Activated CD8-positive, alpha-beta memory T cell treated with anti-CD3 and anti-CD28 coated beads for 1 hour (primary cell): ENCODE measurements at places on chromosomes 12 and 14.

DNA sequence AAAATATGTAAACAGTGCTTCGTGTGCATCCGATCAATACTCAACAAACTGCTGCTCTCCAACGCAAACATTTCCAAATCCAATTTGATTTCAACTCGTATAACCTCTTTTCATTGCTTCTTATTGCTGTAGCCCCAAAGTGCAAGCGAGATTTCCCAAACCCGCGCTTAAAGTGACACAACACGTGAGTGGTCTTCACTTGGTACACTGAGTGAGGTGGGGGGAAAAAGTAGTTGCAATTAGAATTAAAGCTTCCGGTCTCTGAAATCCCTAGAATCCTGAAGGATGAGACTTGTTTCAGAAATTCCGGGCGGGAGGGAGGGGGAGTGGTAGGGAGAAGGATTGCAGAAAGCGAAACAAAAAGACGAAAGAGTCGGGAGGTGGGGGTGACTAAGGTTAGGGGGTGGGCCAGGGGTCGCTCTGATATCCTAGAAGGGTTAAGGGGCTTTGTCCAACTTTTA, 387.5 kb downstream of the BCAT1 start:
- no peak for DNase-seq

GRCh38 chr12:95102916-95103671, 29.7 kb upstream of the NR2C1 start:
- no peak for DNase-seq

DNA sequence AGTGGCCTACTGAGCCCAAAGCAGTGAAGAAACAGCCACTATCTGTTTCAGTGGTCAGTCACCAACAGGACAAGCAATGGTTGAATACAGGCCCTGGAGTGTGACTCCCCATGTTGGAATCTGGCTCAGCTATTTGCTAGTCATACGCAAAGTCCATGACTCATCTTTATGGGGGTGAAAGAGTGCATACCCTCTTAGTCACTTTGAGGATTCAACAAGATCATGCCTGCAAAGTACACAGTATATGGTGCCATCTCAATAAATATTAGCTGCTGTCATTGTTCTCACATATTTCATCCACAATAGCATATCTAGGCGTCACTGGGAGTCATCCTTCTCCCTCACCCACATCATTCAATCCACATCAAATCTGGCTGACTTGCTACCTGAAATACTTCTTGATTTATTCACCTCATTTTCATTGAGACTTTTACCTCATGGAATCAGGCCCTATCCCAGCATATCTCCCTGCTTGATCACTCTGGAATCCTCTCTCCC, 26.4 kb upstream of the STAB2 start:
- DNase-seq, result no peak

DNA sequence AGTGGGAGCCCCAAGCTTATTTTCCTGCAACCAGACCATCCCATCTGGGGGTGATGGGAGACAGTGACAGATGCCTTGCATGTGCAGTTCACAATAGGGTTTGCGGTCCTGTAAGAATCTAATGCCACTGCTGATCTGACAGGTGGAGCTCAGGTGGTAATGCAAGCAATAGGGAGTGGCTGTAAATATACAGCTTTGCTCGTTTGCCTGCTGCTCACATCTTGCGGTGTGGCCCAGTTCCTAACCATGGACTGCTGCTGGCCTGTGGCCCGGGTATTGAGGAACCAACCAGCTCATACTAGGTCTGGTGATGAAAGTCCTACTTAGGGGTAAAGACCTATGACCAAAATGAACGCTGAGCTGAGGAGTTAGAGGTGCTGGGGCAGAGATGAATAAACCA, 36.1 kb upstream of the CCDC88C start:
- DNase-seq, result no peak

- no peak for DNase-seq
Observed at GRCh38 chr12:11067514-11067913, 5.4 kb upstream of the TAS2R46 start.

DNA sequence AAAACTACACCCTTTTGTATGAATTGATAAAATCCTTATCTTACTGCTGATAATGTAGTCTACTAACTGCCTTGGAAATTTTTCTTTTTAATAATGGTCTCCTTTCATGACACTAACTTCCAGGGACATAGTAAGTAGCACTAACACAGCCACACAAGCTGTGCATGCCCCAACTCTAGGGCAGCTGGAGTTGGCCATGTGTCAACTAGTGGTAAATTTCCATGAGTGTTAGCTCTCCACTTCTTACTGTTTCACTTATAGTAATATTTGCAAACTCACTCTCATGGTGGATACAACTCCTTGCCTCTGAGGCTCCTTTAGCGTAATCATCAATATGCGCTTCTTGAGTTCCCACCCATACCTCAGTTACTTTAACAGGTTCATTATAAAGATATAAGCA, 38.0 kb downstream of the LGR5 start:
- DNase-seq, result no peak

GRCh38 chr12:38823738-38824137, 81.7 kb downstream of the CPNE8 start:
- no peak for DNase-seq

DNA sequence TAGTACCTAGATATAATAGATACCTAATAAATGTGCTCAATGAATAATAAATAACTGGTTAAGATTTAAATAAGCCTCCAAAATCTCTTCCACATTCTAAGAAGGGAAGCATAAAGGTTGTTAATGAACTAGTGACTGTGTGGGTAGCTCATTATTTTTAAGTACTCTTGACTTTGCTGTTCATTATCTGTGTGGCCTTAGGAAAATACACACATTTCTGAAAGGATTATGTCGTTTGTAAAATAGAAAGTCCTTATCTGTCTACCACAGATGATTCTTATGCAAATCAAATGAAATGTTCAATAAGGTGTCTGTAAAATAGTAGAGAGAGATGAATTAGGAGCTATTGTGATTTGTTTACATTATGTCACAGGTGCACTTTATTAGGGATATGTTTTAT, 119.5 kb downstream of the LRRK2 start:
- no peak for DNase-seq

- no peak for DNase-seq
Observed at GRCh38 chr14:105387530-105387922, 10.8 kb upstream of the TEX22 start.

GRCh38 chr12:27852742-27853141, 72.7 kb upstream of the MANSC4 start:
- DNase-seq, result no peak

- no peak for DNase-seq
Observed at GRCh38 chr14:92702441-92702918, 45.9 kb downstream of the LGMN start.

GRCh38 chr14:65137648-65138307, 35.5 kb upstream of the MAX start:
- no peak for DNase-seq

DNA sequence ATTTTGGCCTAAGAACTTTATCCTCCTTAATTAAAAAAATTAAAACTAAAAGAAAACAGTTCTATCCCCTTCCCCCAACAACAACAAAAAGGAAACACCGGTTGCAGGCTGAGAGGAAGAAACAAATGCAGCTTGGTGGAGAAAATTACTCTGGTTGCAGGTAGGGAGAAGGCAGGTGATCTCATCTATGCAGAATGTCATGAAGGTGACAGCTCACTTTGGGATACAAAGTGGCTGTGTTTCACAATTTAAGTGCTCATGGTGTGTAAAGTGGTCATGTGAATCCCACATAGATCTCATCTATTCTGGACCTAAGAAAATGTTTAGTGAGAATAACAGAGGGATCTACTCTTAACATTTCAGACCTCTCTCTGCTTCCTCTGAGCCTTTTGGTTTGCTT, 219.7 kb upstream of the PKP2 start:
- DNase-seq, result no peak

- no peak for DNase-seq
Observed at GRCh38 chr12:59811991-59812390, 216.2 kb downstream of the SLC16A7 start.

DNA sequence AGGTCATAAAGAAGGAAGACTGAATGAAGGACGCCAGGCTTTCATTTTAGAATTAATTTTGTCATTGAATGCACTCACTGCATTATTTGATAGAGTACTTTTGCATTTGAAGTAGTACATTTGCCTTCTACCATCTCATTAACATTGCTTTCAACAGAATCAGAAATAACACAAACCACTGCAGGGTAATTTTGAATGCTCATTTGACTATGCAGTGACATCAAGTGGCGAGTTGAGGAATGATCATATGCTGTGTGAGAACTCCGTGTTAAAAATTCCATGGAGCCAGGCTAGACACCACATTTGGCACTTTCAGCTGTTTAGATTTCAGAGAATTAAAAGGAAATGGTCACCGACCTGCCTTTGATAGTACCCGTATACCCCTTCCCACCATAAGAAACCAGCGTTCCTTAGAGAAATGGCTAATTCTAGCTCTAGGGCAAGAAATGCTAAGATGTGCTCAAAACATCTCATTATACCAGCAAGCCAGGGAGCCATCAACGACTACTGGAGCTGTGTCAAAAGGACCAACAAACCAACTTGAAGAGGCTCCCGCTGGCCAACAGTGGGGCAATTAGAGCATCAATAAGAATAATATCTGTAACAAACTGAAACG, 16.5 kb downstream of the HEBP1 start:
- DNase-seq, result no peak

- no peak for DNase-seq
Observed at GRCh38 chr12:10190558-10191388, 11.9 kb downstream of the TMEM52B start.

GRCh38 chr12:26028953-26029735, 70.7 kb downstream of the RASSF8 start:
- DNase-seq, result no peak

DNA sequence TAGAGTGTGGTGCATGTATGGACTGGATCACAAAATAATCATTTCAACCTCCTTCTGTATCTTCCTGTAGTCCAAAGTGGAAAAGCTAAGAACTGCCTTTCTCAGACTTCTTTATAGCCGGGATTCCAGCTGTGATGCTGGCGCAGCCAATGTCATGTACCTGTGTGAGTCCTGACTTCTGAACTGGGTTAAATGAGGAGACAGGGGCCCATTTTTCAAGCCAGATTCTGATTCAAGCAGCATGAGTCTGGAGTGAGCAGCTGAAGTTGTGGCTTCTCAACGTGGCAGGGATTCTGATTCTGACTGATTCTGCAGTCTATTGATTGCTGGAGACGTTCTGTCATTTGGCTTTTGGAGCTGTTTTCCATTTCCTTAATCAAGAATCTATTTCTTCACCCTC, 111.2 kb downstream of the ST8SIA1 start:
- DNase-seq, result no peak

GRCh38 chr12:75556311-75556899, 45.0 kb upstream of the KRR1 start:
- DNase-seq, result no peak

DNA sequence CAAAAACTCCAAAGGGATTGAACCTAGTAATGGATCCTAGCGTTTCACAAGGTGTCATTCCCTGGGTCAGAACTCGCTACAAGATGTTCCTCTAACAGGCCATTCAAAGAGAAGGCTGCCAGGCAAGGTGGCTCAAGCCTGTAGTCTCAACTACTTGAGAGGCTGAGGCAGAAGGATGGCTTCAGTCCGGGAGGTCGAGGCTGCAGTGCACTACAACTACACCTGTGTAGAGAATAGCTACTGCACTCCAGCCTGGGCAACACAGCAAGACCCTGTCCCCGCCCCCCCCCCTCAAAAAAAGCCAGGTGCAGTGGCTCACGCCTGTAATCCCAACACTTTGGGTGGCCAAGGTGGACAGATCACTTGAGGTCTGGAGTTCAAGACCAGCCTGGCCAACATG, 14.4 kb downstream of the PPTC7 start:
- no peak for DNase-seq

DNA sequence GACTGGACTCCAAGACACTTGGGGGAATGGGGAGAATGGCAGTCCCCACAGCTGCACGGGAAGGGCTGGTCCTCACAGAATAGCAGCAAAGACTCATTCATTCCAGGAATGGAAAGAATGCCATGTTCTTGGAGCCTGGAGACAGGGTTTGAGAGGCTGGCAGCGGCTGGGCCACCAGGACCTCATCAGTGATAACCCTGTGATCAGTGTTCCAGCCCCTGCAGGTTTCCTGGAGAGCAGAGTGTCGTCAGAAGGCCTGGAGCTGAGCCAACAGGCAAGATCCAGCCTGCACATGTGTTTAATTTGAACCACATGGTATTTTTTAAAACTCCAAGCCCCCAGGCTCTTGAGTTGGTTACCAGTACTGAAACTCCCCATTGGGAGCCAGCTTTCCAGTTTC, 11.3 kb downstream of the BDKRB1 start:
- DNase-seq, result no peak

GRCh38 chr12:26841085-26841484, 8.1 kb upstream of the ITPR2 start:
- no peak for DNase-seq

DNA sequence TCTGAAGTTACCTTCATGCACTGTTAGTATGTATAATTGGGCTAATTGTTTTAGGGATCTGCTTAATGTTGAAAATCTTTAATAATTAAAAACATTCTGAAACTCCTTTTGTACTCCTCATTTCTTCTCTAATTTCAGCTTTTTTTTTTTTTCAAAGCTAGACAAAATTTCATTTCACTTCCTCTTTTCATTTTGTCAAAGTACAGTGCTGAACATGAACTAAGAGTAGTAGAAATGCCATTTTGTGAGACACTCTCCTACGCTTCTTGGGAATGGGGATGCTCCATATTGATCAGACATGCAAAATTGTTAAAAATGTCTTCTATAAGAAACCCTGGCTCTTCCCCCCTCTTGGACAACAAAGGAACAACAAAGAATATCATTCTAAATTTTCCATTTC, 1.7 kb downstream of the ABCD2 start:
- no peak for DNase-seq

- no peak for DNase-seq
Observed at GRCh38 chr12:6632026-6632983, 3.5 kb downstream of the LPAR5 start.

- no peak for DNase-seq
Observed at GRCh38 chr12:40137252-40137651, 31.4 kb upstream of the SLC2A13 start.

- DNase-seq, result no peak
Observed at GRCh38 chr12:1948883-1949282, 30.4 kb upstream of the CACNA2D4 start.

GRCh38 chr14:98651037-98651436, 621.0 kb downstream of the BCL11B start:
- DNase-seq, result no peak

GRCh38 chr12:79595273-79595672, 95.5 kb downstream of the PAWR start:
- DNase-seq, result no peak

- DNase-seq, result no peak
Observed at GRCh38 chr12:61188801-61189595, 1071.2 kb upstream of the USP15 start.

DNA sequence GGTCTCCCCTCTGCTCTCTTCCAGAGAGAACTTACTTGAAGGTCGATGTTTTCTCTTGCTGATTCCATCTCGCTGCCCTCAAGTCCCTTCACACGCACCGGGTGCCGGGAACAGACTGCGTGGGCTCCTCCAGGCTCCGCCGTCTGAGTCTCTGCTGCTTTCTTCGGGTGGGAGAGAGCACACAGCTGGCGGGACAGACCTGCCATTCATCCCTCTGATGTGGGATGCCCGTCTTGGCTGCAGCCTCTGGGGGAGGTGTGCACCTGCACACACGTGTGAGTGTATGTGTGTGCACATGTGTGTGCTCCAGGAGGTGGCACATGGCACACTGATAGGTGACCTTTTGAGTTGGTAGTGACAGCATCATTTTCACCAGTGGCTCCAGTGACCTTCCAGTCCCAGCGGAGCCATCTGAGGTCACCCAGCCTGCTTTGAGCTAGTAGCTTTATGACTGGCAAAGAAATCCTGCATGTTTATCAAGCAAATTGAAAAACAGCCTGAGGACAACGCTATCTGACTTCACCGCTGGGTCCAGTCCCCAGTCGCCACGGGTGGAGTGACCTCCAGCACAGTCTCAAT, at the start of gene NINJ2:
TSS of gene NINJ2 (minus strand) at position 153 of the 579 bp plus-strand sequence. CDS start at position 68, 85 bp downstream.
- DNase-seq, result no peak
